ENCODE measurements at places on chromosomes 16 and 17.

GRCh38 chr17:56152874-56153602 lies at the start of gene ANKFN1:
Gene ANKFN1 (plus strand): TSS chr17:56153475. CDS start chr17:56212668, 59,193 bp downstream.
- no peak for DNase-seq

DNA sequence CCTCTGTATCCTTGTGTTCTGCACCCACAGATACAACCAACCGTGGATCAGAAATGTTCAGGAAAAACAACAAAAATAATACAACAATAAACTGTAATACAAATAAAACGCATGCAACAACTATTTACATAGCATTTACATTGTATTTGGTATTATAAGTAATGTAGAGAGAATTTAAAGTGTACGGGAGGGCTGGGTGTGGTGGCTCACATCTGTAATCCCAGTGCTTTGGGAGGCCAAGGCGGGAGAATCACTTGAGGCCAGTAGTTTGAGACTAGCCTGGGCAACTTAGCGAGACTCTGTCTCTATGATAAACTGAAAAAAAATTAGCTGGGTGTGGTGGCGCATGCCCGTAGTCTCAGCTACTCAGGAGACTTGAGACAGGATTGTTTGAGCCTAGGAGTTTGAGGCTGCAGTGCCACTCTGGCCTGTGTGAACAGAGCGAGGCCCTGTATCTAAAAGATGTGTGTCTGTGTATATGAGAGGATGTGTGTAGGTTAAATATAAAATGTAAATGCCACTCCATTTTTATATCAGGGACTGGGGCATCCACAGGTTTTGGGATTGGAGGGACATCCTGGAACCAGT lies 13.3 kb downstream of the SEC14L1 start:
- no peak for DNase-seq

GRCh38 chr17:82023447-82024241 lies 539 bp downstream of the LRRC45 start:
- DNase-seq = no peak

- no peak for DNase-seq
Measured at GRCh38 chr17:21354796-21355385, 21.3 kb upstream of the KCNJ12 start.

- DNase-seq = peak; percentile 6
Measured at GRCh38 chr17:17495536-17496188, 533 bp downstream of the RASD1 start.

DNA sequence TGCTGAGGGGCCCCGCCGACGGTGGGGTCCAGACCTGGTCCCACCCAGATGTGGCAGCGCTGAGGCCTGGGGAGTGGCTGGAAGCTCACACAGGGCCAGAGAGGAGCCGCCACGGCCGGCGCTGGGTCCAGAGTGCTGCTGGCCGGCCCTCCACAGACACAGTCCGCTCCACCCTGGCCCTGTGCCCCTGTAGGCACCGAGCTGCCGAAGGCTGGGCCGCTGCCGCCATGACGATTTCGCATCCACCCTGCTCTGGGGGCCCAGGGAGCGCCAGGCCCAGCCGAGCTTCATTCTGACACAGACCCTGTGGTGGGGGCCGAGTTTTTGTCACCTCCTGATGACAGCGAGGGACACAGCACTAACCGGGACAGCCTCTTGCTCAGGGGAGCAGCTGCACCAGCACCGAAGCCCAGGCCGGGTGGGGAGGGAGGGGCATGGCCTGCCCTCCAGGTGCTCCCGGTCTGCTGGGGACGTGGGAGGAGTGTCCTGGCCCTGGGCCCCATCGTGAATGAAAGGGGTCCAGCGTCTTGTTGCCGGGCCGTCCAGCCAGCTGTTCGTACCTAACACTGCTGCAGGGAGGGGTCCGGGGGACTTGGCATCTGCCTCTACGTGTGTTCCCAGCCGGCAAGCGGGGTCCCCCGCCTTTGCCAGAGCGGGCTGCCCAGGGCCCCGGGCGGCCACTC lies 27.1 kb upstream of the SSTR5 start:
- DNase-seq = no peak

DNA sequence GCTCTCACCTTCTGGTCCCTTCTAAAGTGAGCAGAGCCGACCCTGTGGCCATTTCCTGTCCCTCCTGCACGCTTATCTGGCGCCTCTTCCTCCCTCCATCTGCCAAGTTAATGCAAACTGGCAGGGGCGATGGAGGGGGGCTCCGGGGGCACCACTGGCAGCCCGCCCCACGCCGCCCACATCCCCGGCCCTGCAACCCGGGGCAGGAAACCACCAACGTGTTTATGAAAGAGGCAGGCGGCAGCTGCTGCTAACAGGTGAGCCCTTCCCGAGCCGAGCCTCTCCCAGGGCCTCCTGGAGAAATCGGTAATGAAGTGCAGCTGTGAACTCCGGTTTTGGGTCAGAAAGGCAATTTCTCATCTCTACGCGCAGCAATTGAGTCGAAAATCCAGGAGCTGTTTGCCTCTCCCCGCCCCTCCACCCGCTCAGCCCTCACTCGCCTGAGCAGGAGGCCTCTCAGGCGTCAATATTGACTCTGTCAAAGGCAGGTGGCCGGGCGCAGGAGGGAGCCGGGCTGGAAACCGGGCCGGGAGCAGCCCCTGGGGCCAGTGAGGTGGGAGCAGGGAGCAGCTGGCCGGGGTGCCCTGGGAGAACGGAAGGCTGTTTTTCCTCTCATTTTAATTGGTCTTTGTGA lies 164.4 kb upstream of the GSE1 start:
- DNase-seq = no peak

- no peak for DNase-seq
Measured at GRCh38 chr16:8768692-8769091, 28.7 kb downstream of the TMEM186 start.

DNA sequence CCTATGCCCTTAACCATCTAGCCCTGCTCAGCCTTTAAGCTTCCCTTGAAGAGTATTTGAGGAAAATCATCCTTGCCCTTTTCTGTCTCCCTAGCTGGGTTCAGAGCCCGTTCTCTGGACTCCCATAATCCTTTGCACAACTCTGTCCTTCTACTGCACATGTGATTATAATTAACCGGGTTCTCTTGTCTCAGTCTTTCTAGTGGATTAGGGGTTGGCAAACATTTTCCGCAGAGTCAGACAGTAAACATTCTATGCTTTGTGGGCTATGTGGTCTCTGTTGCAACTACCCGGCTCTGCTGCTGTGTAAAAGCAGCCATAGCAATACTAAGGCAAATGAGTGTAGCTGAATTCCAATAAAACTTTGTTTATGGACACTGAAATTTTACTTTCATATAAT lies 80.0 kb downstream of the CDRT15 start:
- DNase-seq = no peak

GRCh38 chr16:21338537-21339268 lies 60.6 kb upstream of the CRYM start:
- DNase-seq = no peak

DNA sequence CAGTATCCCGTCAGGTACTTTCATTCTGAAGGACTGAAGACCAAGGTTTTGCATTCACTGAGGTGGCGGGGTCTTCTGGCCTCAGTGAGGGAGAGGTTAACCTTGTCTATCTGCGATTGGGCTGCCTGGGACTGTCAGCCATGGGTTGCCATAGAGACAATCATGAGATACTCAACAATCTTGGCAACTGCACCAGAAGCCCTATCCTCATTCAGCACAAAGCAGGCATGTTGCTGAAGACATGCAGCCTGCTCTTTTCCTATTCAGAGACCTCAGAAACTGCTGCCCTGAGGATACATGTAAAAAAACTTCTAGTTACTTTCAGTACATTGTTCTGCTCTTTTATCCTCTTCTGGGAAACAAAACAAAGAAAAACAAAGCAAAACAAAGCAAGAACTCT lies 146.3 kb upstream of the PIRT start:
- no peak for DNase-seq

DNA sequence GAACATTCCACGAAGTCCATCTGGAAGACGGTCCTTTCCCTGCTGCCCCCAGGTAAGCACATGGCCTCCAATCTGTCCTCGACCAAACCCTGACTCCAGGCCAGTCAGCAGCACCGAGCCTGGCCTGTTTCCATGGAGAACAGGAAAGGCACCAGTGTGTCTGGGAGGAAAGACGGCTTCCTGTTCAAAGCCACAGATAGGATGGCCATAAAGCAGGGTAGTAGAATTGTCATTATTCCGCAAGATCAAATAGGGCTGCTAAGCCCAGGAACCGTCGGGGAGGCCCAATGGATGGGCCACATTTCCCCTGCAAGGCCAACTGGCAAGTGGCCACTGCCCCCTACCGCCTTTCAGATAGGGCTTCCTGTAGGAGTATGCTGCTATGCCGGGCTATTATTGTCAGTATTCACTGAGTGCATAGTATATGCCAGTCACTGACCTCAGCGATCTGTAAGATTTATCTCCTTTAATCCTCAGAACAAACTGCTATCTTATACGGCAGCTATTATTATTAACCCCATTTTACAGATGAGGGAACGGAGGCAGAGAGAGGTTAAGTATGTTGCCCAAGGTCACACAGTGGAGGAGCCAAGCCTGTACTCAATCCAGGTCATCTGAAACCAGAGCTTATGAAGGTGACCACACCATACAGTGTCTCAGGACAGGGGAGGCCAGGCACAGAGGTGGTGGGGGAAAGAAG lies 23.0 kb upstream of the PLCG2 start:
- no peak for DNase-seq

DNA sequence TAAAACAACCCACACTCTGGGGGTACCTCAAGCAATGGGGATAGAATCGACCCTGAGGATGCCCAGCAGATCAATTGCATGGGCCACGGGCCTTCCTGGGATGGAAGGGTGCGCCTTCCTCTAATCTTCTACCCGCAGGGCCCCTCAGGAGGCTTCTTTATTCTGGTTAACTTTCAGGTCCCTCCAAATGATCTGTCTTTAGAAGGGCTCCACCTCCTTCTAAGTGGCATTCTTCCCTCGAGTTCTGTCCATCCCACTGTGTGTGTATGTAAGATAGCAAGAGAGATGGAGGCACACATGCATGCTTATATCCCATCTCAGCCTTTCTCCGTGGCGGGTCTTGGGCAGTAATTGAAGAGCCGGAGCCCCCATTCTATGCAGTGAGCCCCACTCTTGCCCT lies 125.7 kb downstream of the MRM1 start:
- no peak for DNase-seq

GRCh38 chr16:4015275-4016004 lies 100.8 kb downstream of the ADCY9 start:
- no peak for DNase-seq

DNA sequence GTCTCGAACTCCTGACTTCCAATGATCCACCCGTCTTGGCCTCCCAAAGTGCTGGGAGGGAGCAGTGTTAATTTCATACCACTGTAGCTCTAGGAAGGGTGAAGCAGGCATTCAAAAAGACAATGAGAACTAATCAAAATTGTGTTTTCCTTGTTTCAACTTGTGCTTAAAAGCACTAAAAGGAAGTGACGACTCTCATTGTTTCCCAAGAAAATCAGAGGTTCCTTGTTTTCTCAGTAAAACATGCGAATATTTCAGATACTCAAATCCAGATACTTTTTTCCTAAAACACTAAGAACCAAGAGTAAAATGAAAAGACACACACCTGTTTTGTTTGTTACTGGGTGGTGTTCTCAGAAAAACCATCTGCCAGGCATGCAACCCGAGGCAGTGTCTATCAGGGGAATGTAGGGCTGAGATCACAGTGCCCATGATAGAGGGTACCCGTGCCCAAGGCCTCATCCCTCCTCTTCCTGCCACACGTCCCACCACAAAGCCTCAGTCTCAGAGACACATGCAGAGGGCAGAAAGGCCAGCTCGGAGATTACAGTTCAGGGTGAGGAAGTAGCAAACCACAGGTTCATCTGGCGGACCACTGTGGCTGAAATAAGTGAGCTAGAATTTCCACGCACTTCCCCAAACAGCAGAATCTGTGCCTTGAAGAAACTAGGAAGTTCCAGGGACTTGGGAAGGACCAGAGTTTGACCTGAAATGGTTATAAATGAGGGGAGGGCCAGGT lies 33.7 kb downstream of the GINS3 start:
- DNase-seq = no peak

GRCh38 chr16:78323315-78323714 lies 223.9 kb downstream of the WWOX start:
- DNase-seq = no peak

- DNase-seq = peak; percentile 79
Measured at GRCh38 chr16:67833415-67834241, 8.5 kb upstream of the THAP11 start.

GRCh38 chr17:68383443-68384321 lies 73.6 kb downstream of the WIPI1 start:
- no peak for DNase-seq

DNA sequence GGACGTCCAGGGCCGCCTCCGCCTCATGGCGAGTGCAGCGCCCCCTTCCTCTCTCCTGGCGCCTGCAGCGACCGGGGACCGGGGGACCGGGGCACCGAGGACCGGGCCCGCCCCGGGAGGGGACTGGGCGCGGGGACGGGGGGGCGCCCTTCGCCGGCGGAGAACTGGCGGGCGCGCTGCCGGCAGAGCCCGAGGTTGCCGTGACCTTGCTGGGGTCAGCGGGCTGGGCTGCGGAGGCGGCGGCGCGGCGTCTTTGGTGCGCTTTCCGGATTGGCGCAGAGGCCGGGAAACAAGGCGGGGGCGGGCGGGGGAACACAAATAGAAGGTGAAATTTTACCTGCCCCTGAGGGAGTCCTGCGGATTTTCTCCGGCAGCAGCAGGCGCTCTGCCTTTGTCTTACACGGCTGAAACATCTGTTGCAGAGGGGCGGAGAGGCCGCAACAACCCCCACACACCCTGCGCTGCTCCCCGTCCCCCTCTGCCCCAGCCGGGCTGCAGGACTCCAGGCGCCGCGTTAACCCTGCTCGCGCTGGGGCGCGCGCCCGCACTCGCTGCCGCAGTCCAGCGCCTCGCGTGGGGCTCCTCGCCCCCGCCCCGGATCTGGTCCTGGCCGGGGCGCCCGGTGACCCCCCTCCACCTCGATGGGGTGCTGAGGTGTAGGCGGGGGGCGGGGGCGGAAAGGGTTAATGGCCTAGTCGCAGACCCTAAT lies 53.5 kb downstream of the SREBF1 start:
- DNase-seq = no peak

DNA sequence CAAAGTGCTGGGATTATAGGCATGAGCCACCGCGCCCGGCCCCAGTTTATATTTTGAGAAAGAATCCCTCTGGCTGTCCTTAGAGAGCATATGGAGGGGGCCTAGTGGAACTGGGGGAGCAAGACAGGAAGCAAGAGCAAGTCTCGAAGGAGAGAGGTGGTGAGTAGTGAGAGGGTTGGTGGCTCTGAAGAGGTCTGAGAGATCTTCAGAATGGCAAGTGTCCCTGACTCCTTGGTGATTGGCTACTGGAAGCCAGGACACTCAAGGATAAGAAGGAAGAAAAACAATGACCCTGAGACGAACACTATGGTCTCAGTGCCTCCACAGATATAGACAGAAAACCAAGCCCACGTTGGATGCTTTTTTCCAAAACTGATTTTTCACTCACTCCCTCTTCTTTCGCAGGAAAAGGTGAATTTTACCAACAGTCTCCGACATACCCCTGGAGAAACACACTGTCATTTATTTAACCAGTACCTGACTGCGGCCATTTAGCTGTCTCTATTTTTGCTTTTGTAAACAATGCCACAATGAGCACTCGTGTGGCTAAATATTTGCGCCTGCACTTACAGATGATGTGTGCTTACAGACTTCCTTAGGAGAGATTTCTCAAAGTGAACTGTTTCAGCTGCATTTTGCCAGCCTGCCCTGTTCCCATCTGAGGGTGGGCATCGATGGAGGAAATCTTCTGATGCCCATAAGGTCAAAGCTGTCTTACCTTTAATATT lies 15.9 kb upstream of the DOK4 start:
- DNase-seq = no peak

GRCh38 chr16:81574168-81574567 lies 129.6 kb downstream of the CMIP start:
- no peak for DNase-seq

All from stimulated activated CD8-positive, alpha-beta memory T cell treated with anti-CD3 and anti-CD28 coated beads, Interleukin-4, amount 100 ng/mL, for 1 hour (primary cell).